ENCODE measurements at places on chromosomes 2 and 18.

- no peak for DNase-seq
Measured at GRCh38 chr2:236909802-236910201, 175.9 kb upstream of the COPS8 start.

DNA sequence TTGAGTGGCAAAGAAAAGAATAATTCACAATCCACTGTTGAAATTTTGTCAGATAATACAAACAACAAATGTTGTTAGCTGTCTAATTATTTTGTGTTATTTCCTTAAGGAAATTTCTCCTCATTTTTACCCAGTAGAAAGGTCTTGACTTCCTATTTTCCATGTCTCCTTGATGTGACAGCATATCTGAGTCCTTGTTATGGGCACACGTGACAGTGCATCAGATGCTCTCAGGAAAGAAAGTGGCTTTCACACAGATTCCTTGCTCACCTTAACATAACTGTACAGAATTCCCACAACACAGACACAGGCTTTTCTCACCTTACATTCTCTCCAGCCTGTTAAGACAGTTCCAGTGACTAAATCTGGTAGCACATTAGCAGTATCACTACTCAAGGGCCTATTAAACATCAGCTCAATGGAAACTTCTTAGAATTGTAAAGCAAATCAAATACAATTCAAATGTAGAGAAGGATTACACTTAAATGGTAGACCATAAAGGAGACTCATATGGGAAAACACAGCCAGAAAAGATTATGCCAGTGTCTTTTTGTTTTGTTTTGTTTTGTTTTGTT, 30.2 kb upstream of the GPR55 start:
- no peak for DNase-seq

DNA sequence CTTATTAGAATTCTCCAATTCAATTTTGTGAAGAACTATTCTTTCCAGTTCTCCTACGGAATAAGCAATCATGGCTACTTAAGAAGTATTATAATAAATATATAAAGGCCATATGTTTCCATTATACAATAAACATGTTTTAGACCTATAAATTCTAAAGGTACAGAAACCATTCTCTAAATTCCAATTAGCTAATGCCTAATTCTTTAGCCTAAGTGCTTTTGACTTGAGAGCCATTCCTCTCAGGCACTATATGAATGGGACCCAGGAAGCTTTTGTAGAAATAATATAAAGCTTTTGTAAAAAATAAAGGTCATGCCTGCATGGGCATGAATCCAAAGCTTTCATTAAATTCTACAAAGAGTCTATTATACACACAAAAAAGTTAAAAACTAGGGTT, 161.0 kb upstream of the UNC80 start:
- DNase-seq: no peak

- no peak for DNase-seq
Measured at GRCh38 chr2:79576451-79576850, 63.6 kb downstream of the CTNNA2 start.

DNA sequence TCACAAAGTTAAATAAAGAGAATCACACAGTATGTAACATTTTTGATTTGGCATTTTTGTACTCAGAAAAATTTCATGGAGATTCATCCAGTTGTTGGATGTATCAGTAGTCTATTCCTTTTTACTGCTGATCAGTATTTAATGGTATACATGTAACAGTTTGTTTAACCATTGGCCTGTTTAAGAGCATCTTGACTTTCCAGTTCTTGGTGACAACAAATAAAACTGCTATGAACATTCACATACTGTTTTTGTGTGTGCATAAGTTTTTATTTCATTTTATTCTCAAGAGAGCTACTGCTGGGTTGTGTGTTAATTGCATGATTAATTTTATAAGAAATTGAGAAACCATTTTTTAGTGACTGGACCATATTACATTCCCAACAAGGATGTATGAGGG, 694.5 kb upstream of the RAB6C start:
- no peak for DNase-seq

DNA sequence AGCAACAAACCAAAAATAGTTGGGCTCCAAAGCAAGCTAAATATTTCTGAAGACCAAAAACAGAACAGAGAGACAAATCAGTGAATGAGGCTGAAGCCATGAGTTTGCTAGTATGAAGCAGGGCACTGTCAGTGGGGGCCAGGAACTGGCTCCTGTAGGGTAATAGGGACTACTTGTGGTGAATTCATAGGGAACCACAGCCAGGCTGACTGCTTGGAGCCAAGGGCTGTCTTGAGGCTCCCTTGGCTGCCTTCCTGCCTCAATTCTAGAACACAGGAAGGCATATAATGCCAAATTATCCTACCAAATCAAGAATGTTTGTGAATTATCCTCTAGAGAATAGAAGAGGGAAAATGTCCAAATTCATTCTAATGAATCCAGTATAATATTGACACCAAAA, 406.0 kb downstream of the CCDC85A start:
- DNase-seq: no peak

GRCh38 chr18:52343138-52343537, 3.1 kb downstream of the DCC start:
- DNase-seq: no peak
